Stimulated activated CD8-positive, alpha-beta memory T cell treated with anti-CD3 and anti-CD28 coated beads, Interleukin-7, amount 100 ng/mL, for 24 hours (primary cell): ENCODE measurements at places on chromosomes 16 and 17.

DNA sequence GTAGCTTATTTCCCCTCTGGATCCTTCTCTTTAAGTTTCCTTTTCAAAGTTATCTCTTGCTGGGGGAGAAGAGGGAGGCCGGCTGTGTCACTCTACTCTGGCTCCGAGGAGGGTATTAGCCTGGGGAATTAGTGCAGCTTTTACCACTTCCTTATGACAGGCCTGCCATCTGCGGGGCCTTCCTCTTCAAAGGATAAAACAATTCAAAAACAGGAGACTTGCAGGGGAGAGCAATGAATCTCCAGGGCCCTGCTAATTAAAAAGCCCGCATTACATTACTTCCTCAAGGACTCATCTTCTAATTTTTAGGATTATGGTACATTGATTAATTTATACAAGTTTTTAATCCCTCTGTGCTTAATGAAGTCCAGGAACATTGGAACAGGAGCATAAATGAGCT lies 190.9 kb upstream of the CDH5 start:
- no peak for DNase-seq

DNA sequence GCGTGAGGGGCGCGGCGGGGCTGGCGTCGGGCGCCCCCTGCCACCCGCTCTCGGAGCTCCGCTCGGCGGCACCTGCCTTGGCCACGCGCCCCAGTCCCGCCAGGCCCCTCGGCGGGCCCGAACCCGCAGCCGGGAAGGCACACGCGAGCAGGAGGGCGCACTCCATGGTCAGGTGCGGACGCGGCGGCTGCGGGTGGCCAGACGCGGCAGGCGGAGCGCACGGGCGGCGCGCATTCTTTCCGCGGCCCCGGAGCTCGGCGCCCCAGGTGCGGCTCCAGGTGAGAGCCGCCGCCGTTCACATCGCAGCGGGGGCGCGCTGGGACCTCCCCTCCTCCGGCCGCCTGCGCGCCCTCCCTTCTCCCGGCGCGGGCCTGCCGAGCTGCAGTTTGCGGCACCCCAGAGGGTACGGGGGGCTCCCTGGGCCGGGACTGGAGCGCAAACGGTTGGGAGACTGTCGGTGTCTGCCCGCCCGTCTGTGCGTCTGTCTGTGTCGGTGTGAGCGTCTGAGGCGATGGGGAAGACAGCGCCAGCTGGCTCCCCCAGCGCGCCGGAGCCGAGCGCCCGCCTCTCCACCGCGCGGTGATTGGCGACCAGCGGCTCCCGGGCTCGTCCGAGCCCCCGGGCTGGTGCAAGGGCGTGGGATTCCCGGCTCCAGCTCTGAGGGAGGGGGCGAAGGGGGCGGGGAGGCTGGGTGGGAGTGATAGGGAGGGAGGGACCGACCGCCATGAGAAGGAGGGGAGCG lies at the start of gene ADAMTS18:
Gene ADAMTS18 (minus strand): TSS at position 505 of the 742 bp plus-strand sequence. CDS start 339 bp downstream, at position 166.
- no peak for DNase-seq

GRCh38 chr16:50526249-50526648 lies 21.9 kb upstream of the NKD1 start:
- DNase-seq, result no peak

DNA sequence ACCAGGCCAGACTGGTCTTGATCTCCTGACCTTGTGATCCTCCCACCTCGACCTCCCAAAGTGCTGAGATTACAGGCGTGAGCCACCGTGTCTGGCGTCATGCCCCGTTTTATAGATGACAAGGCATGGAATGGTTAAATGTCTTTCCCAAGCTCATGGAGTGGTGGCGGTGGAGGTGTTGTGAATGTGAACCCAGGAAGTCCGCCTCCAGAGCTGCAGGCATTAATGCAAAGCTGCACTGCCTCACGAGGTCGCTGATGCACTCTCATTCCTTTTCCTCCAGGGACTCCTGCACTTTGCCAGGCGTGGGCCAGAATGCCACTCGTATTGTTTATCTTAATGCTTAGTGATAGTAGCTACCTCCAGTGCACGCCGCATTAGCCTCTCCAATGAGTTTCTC lies 149.6 kb downstream of the WWOX start:
- DNase-seq, result no peak

GRCh38 chr17:81253358-81254131 lies 14.4 kb downstream of the NDUFAF8 start:
- DNase-seq, result no peak

DNA sequence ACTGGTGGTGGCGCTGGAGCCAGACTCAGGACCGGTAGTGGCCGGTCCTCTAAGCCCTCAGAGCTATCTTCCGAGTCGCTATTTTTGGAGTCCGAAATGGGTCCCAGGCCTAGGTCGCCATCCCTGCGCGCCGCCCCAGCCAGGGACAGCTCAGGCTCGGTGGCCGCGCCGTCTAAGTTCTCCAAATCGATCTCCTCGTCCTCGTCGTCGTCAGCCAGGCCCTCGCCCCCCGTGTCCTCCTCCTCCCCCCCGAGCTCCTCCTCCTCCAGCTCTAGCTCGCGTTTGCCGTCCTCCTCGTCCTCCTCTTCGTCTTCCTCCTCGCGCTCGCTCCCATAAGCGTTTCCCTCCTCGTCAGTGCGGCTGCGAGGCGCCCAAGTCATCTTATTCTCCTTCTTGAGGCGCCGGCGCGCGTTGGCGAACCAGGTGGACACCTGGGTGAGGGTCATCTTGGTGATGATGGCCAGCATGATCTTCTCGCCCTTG lies 1.6 kb downstream of the IRX3 start:
- DNase-seq, result no peak

DNA sequence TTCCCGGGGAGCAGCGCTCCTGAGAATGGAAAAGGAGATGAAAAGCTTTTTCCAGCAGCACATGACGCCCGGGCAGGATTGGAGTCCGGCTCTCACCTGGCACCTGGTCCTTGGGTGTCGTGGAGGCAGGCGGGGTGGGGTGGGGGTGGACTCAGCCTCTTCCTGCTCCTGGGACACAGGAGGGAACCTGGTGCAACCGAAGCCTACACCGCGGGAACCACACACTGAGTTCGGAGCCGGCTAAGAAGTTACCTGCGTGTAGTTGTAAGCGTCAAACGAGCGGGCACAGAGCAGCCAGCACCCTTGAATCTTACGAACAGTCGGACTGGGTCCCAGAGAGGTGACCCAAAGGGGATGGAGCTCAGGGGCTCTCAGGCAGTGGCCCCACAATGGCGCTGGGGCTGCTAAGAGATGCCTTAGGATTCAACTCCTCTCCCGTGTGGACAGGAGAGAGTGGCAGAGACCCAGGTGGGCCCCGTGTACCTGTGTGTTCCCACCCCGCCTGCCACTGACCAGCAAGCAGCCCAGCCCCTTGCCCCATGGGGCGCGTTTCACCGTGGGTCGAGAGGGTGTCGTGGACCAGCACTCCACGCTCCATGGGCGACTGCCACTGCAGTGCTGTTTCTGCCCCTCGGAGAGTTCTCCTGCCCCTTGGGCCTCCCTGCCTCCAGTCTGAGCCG lies 105.8 kb upstream of the METRNL start:
- DNase-seq, result no peak

- no peak for DNase-seq
Observed at GRCh38 chr17:50319306-50320004, 26.5 kb upstream of the XYLT2 start.

DNA sequence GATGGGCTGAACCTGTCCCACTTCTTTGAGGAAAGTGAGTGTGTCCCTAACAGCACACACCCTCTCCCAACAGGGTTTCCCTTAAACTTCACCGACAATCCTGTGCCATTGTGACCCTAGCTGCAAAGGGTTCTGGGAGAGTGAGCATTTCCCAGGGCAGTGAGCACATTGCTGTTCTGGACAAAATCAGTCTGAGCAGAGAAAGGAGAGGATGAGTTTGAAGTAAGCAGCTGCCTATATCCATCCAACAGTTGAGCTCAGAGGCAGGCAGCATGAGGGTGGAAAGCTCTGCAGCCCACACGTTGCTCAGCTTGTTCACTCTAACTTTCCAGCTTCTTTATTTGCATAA lies 296.5 kb upstream of the MAF start:
- no peak for DNase-seq

DNA sequence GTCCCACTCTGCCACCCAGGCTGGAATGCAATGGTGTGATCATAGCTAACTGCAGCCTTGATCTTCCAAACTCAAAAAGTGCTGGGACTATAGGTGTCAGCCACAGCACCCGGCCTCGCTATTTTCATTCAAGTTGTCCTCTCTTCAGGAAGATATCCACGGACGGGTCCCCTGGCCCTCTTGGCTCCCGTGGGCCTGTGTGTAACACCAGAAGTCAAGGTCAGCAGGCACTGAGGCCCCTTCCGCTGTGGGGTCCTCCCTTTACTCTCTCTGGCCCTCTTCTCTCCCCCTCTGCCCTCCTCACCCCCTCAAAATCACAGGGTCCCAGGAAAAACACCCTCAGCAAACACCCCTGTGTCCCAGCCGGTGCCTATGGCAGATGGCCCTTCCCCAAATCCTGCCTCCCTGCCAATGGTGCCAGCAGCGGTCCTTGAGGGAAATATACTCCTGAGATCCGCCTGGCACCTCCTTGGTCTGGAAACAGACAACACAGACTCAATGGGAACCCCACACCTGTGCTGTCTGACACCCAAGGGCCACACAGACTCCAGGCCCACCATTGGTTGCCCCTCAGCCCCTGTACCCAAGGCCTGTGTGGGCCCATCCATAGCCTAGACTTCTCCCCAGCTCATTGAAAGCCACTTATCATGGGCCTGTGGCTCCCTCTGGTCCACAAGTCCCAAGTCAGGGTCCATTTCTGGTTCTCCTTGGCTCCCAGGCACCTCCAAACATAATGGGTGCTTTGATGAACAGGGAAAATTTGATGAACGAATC lies 221.5 kb downstream of the ZNF423 start:
- DNase-seq, result no peak

- no peak for DNase-seq
Observed at GRCh38 chr17:77693776-77694175, 264.7 kb upstream of the TNRC6C start.

DNA sequence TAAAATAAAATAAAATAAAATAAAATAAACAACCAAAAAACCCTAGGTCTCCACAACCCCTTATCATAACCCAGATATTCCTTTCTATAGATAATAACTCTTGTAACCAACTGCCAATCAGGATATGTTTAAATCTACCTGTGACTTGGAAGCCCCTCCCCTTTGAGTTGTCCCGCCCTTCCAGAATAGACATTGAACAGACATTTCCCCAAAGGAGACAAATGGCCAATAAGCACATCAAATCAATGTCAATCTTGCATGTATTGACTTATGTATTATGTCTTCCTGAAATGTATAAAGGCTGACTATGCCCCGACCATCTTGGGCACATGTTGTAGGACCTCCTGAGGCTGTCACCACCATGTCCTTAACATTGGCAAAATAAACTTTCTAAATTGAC lies 1.5 kb upstream of the MAPK7 start:
- DNase-seq, result no peak

DNA sequence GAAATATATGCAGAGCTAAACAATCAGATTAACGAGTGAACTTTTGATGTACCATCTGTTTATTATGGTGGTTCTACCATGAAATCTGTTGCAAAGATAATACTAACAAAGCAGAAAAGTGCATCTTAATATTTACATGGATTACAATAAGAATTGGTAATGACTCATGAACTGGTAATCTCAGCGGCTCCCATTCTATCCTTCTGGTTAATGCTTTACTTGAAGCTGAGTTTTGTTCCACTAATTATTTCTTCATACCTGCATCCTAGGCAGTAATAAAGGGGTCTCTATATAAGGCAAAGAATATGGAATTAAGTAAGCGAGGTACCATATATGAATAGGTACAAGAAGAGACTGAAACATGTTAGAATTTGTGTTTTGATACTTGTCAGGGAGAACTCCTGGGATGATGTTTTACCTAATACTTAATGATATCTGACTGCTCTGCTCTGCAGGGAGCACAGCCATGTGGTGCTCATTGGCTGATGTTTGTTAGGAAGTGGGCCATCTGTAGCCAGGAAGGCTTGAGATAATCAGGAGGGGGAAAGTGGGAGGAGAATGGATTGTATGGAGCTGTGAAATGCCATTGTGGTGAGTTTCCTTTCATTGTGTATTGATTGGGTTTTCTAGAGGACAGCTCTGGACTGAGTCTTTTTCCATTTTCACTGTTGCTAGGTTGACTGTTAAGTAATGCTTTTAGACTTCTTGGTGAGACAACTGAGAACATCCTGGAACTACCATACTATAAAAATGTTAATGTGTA lies 52.6 kb downstream of the MAP2K6 start:
- DNase-seq, result no peak

DNA sequence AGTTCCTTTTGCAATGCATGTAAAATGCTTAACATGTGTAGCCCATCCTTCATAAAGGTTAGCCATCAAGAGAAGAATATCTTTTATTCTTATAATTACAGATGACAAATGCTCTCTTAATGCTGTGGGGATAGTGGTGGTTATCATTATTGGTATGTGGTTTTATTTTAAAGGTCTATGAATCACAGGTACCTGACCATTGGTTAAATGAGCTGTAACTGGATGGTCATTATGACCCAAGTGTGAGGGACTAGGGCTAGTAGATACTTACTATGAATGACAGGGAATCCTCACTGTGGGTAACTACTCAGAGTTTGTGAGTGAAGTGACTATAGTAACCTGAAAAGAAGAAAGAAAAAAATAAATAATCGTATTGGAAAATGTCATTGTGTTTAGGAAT lies 78.8 kb downstream of the CDRT15 start:
- DNase-seq, result no peak

DNA sequence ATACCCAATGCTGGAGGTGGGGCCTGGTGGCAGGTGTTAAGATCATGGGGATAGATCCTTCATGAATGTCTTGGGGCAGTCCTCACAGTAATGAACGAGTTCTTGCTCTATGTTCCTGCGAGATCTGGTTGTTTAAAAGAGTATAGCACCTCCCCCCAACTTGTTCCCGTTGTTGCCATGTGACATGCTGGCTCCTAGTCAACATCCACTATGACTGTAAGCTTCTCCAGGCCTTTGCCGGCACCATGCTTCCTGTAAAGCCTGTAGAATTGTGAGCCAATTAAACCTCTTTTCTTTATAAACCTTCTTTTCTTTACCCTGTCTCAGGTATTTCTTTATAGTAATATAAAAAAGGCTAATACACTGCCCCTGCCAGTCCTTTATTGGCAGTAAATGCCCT lies 33.3 kb downstream of the RANBP10 start:
- DNase-seq, result no peak

DNA sequence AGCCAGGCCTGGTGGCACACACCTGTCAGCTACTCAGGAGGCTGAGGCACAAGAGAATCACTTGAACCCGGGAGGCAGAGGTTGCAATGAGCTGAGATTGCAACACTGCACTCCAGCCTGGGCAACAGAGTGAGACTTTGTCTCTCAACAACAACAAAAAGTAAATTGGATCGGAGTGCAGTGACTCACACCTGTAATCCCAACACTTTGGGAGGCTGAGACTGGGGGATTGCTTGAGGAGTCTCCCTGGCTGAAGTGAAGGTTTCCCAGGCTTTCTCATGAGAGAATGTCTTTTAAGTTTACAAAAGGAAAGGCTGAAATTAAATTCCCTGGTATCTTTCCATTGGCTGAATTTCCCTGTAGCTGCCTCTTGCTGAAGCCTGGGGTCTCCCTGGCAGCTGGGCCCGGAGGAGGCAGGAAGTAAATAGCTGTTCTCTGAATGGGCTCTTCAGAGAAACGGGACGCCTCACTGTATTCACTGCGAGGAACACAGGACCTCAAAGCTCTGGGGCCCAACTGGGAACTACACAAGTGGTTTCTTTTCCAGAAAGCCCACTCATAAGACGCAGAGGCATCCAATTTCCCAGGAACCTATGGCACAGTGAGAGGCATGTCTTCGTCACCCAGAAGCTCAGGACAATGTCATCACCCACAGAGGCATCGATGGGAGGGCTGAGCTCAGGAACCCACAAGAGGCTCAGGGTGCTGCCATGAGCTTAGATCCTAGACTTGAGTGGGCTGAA lies 77.4 kb upstream of the SMURF2 start:
- no peak for DNase-seq
